ENCODE measurements at places on chromosomes 13 and 19.

DNA sequence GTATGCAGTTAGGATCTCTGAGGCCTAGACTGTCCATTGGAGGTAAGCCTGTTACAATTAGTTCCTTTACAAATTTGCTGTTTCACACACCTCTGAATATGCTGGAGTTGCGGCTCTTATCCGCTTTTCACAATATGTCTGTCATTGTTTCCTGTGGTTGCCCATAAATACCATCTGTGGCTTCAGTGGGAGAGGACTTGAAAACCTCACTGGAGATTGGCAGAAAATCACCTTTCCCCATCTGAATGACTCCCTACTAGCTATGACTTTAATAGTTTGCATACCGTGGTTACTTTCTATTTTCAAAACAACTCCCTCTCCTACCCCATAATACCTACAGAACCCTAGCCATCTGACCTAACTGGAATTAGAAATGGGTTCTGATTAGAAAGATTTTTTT, 454.3 kb downstream of the PCDH17 start:
- DNase-seq = no peak

DNA sequence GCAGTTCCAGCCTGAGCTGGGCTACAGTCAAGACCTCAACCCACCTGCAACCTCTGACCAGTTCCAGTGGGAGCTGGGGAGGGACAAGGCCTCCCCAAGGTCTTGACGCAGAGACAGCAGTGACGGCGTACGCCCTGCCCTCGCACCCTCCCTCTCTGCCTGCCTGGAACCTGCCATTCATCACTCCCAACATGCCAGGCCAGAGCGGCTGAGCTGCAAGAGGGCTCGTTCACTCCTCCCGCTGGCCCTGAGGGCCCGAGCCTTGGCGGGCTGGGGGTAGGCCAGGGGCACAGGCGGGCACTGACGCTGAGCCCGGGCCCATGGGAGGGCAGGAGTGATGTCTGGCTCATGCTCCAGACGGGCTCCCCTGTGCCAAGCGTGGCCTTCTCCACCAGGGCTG, 8.2 kb downstream of the NDUFA11 start:
- no peak for DNase-seq

GRCh38 chr13:33003458-33004019, 12.7 kb upstream of the KL start:
- DNase-seq = no peak

DNA sequence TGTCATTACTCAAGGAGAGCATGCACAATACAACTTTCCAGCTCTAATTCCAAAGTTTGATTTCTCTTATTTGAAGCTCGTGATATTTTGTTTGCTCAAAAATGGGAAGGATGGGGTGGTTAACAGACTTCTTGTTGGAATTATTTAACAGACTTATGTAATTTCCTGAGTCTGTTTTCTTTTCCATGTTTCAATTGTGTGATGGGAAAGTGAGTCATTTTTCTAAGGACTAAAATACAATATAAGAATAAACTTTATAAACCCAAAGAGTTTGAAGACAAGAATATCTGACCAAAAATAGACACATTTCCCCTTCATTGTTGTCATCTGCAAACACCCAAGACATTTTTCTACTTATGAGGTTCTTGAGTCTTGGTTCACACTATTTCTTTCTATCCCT, 211.8 kb upstream of the SLITRK5 start:
- DNase-seq = no peak

DNA sequence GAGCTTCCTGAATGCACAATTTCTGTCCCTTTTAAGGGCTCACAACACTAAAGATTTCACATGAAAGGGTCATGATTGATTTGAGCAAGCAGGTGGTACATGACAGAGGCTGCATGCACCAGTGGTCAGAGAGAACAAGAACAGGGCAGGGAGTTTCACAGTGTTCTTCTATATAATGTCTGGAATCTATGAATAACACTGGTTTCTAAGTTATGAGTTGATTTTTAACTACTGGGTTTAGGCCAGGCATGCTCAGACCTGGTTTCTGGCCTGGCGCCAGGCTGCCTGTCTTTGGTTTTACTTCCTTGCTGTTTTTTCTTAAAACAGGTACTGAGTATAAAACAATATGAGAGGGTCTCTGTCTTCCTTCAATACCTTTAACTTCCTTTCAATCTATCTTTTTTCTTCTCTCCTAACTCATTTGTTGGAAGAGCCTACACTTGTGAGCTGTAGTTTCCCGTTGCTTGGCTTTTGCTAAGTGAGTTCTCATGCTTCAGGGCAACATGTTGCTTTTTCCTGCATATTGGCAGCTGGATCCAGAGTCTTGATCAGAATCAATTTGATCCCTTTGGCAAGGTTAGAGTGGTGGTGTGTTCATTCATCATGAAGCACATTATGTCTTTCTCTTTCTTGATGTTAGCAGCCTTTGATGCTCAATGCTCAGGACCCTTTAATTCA, 38.5 kb upstream of the FGF14 start:
- DNase-seq = no peak

Measured in CD4-positive, alpha-beta memory T cell (primary cell).